ENCODE measurements at places on chromosomes 6 and 20.

DNA sequence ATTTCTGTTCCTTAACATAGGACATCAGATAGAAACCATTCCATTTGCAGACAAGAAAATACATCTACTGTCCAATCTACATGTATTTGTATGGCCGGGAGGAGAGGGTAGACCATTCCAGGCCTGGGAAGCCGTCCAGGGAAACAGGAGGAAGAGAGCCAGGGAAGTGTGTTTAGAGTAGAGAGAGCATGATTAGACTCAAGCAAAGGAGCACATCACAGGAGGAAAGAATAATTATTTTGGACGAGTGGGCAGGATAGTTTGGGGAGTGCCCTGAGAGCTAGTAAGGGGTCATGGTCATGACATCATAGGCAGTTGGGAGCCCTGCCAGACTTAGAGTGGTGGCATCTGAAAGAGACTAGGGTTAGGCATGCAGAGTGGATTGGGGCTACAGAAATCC is 250.0 kb downstream of the HIVEP2 start:
- no peak for DNase-seq

GRCh38 chr20:50804437-50805348 is 9.8 kb downstream of the BCAS4 start:
- no peak for DNase-seq

- DNase-seq, result no peak
Measured at GRCh38 chr6:137201006-137201405, 18.2 kb downstream of the IFNGR1 start.

DNA sequence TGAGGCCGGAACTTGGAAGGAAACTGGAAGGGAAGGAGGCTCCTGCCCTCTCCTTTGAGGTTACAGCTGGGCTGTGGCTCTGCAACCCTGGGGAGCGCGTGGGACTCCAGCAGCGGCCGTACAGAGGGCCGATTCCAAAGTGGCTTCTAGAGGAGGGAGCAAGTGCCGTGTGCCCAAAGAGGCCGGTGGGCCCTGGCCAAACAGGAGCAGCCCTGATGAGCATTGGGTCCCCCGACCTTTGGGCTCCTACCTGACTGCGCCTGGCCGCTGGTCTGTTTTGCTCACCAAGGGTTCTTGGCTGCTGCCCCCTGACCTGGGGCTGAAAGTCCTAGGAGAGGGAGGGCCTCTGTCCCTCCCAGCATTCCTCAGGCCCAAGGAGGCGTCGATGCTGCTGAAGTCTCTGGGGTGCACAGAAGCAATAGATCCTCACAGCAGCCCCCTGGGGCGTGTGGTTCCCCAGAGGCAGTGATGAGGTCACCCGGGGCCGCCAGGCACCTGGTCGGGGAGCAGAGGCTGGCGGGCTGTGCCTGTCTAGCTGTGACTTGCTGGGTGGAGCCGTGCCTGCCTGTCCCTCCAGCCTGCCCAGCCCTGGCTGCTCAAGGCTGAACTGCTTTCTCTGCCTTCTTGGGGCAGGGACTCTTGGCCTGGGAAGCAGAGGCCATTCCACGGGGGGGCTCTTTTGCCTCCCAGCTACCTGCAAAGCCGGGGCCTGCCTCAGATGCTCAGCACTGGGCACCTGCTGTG is 9.8 kb downstream of the RBM38 start:
- no peak for DNase-seq

DNA sequence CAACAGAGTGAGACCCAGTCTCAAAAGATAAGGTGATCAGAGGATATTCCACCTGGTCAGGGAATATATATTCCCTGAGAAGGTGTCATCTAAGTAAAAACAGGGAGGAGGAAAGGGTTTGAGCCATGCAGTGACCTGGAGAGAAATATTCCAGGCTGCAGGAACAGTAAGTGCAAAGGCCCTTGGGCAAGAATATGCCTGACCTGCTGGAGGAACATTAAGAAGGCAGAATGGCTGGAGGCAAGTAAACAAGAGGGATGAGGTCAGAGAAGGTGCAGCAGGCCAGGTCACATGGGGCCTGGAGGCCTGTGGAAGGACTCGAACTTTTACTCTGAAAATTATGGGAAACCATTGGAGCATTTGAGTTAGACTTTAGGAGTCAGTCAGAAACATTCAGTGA is 6.7 kb downstream of the DEF6 start:
- no peak for DNase-seq

- no peak for DNase-seq
Measured at GRCh38 chr6:75419416-75419815, 74.2 kb downstream of the FILIP1 start.

Data from left renal cortex interstitium (tissue), 4 donors.